ENCODE measurements at places on chromosomes 11 and 22. TPM values are rescaled to one million over a fixed set of nuclear protein-coding genes. Genes with fewer than 3 reads are reported as not detected.
A peak's percentile ranks its signal among the peaks of the same experiment; 100 is the strongest.

GRCh38 chr22:37559901-37560607, at the start of gene CDC42EP1:
Gene CDC42EP1 (plus strand): TSS chr22:37560480. CDS start chr22:37566350, 5,870 bp downstream.
- no peak for DNase-seq

ABCG4 gene
- not detected for total RNA-seq

- DNase-seq = no peak
Measured at GRCh38 chr22:44743804-44744211, 8.6 kb upstream of the ARHGAP8 start.

IFITM5 gene
- total RNA-seq = not detected

DNA sequence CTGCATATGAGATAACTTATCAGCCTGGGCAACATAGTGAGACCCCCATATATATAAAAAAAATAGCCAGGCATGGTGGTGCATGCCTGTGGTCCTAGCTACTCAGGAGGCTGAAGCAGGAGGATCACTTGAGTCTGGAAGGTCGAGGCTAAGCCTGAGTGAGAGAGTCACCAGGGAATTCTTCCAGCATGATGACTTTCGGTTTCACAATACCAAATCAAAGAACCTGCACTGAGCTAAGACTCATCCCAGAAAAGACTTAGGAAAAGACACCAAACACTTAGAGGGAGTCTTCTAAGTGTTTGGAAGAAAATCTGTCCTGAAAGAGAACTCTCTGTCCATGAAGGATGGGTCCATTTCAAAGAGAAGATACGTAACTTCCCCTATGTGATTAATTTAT, 12.7 kb downstream of the STK33 start:
- no peak for DNase-seq

GRCh38 chr11:62689421-62690183, at the start of gene LRRN4CL:
Gene LRRN4CL (minus strand): TSS chr11:62689530. CDS start chr11:62688508, 1,022 bp downstream.
- DNase-seq = no peak

DNA sequence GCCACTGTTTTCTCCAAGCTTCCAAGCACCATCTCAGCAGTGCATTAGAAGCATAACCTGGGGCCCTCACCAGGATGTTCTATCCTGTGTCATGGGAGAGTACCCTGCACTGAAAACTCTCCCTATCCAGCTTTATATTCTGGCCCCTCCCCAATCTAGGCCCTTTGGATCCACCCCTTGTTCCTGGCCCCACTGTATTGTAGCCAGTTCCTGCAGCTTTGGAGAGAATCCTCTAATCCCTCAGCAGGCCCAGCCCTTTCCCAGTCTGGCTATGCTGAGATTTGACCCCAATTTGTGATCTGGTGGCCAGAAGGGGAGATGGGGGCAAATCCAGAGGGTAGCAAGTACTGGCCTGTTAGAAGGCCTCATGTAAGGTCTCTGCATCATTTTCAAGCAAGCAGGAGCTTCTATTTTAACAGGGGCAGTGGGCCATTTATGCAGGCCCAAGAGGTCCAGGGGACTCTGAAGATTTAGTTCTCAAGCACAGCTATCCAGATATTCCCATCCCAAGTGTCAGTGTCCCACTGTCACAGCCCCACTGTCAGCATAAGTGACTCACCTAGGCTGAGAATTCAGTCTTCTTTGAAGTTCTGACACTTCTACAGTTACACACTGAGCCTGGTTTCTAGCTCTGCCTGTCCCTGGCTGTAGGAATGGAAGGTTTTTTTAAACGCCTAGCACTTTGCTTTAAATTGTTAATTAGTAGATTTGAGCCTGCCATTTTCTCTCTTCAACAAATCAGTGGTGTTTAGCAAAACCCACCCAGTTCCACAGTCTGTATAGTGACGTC, 589.5 kb upstream of the CADM1 start:
- no peak for DNase-seq

- no peak for DNase-seq
Measured at GRCh38 chr11:22192642-22193347, at the start of gene ANO5. Gene ANO5 (plus strand): TSS chr11:22193085. CDS start chr11:22193493, 408 bp downstream.

- DNase-seq = no peak
Measured at GRCh38 chr11:65880844-65881421, 1.3 kb downstream of the CTSW start.

DNA sequence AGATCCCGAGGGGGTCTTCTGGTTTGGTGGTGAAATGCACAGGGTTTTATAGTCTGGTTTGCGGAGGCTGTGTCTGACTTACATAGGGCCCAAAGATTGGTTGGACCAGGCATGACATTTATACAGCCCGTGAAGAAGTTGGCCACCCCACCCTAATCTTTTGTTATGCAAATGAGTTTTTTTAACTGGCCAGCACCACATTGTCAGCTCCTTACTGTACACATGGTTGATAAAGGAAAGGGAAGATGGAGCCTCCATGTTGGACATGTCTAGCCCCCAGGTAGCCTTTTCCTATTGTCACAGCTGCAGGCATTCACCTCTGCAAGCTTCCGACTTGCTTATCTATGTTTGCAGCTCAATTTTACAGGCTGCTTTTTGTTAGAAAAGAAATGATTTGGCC, 70.1 kb downstream of the WT1 start:
- DNase-seq = no peak

- DNase-seq = no peak
Measured at GRCh38 chr11:1727861-1728260, 22.5 kb downstream of the IFITM10 start.

GRCh38 chr11:61403658-61404057, 11.3 kb downstream of the TMEM216 start:
- no peak for DNase-seq

DNA sequence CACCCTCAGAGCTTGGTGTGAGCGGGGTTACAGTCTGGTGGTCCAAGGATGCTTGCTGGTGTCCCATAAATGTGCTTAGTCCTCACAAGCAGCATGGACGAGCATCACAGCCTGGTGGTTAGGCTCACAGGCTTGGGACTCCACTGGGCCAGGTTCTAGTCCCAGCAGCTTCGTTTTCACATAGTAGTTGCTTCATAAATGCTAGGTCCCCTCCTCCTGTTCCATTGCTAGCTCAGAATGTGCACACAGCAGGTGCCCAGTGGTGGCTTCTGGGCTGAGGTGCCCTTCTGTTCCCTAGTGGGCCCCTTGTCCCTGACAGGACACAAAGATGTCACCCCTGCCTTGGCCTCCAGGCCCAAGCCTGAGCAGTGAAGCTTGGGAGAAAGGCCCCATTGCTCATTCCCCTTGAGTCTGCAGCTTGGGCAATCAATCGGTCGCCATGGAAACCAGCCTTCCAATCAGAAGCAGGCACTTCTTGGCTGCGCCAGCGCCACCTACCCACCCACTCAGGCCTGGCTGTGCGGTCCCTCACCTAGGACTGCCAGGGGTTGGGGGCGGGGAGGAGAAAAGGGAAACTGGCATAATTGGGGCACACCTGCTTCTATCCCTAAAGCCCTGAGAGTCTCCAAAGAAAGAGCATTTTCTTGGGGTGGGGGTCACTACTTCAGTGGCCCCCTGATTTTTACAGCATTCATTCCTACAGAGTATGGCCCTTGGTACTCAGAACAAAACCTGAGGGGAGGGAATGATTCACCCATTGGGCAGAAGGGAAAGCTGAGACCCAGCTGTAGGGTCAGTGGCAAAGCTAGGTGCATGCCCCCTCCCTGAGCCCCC, 48.1 kb downstream of the CYTH4 start:
- DNase-seq = peak; percentile 65

APOA5 gene
- total RNA-seq = not detected

Measured in NCI-H460 (cell line).